Stimulated activated CD4-positive, alpha-beta T cell treated with anti-CD3 and anti-CD28 coated beads, TNF-alpha, amount 100 ng/mL, for 24 hours (primary cell): ENCODE measurements at places on chromosomes 2 and 18.

- no peak for DNase-seq
Observed at GRCh38 chr2:165408186-165408585, 61.3 kb upstream of the CSRNP3 start.

- DNase-seq: no peak
Observed at GRCh38 chr18:67589325-67589724, 72.8 kb upstream of the DSEL start.

DNA sequence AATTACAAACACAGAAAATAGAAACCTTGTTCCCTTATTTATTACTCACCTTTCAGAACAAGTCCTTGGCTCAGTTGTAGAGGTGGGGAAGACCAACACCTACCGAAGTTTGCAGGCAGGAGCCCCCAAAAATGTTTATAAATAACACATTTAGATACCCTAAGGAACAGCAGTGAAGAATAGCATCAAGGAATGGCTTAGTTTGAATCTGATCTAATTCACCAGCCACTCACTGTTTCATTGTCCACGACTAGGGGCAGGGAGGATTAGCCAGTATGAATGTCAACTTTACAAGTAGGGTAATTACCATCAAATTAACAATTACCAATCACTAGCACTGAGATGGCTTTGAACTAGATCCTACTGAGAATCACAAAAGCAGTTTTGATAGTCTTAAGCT is 65.4 kb downstream of the PRPF40A start:
- DNase-seq: no peak

GRCh38 chr2:201406077-201406662 is 45.1 kb downstream of the TRAK2 start:
- no peak for DNase-seq

- DNase-seq: no peak
Observed at GRCh38 chr2:42566025-42566424, 2.4 kb upstream of the MTA3 start.

DNA sequence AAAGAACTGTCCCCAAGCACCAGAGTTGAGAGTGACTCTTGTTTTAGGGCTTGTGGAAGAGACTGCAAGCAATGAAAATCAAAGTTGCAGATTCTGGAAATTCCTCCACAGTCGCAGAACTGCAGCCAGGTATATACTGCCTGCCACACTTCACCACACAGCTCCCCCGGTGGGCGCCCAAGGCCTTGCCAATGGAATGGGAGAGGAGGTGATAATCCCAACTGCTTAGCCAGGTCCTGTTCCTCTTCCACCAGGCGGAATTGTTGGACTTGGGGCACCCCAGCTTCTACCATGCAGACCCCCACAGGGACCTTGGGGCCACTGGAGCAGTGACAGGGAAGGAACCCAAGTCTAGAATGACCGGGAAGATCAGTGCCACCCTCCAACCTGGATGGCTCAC is 4.8 kb upstream of the PDIA6 start:
- no peak for DNase-seq

DNA sequence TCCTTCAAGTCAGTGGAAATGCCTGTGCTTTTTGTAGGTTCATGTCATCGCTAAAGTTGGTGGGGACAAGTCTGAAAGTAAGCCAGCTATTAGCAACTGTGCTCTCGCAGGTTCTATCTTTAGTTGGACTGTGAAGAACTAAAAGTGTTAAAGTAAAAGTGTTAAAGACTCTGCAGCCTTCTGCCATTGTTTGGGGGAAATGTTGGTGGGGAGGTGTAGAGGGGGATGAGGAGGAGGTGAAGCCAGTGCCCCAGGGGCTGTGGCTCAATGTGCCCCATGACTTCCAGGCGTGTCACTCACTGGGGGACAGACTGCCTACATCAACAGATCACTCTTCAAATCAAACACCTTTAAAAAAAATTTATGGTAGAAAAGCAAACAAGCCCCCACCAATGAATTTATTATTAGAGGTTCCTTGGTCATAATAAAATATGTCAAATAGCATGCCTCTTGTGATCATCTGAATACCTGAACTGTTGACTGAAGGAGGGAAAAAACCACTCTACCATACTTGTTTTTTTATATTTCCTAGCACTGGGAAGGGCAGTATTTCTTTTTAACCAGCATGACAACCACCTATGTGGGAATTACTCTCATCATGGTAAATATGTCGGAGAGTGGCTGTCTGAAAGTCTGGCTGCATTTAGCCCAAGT is 19.3 kb downstream of the TGFA start:
- no peak for DNase-seq

DNA sequence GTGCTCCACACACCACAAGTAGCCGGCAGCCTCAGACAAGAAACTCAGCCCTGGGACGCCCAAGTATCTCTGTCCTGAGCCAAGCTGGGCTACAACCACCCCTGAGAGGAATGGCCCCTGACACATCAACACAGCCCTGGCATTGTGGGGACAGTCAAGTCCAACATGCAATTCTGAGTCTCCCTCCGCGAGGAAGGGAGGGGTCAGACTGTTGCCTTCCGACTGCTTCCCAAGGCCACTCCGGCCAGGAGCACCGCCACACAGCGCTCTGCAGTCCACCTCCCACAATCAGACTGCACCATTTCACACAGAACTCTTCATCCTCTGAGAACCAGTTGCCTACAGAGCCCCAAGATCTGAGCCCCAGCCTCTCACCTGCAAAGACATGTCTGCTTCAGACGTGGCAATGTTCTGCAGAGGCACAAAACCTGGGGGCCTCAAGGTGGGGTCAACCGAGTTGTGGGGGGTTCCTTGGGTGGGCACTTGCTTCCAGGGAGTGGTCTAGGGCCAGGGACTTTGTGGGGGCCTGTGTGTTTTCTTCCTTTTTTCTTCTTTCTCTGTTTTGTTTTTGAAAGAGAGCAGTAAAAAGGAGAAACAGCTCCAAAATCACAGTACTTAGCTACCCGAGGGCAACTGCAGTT is 76.7 kb upstream of the SALL3 start:
- DNase-seq: no peak

- no peak for DNase-seq
Observed at GRCh38 chr2:241541564-241542277, 16.8 kb upstream of the BOK start.

GRCh38 chr2:184312970-184313369 is 285.4 kb upstream of the ZNF804A start:
- no peak for DNase-seq

DNA sequence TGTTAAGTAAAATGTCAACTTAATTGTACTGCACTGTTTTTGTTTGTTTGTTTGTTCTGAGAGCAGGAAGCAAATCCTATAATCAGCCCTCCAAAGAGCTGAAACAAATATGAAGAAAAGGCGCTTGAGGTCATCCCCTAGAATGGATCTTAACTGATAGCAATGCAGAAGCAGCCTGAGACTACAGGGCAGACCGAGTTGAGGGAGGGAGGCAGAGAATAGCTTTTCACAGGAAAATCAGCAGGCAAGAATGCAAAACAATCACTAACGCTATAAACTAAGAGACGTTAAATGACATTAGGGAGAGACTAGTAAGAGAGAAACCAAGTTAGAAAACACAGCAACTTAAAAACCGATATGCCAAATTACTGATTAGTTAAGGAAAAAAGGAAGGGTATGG is 37.2 kb downstream of the GALNT1 start:
- no peak for DNase-seq

DNA sequence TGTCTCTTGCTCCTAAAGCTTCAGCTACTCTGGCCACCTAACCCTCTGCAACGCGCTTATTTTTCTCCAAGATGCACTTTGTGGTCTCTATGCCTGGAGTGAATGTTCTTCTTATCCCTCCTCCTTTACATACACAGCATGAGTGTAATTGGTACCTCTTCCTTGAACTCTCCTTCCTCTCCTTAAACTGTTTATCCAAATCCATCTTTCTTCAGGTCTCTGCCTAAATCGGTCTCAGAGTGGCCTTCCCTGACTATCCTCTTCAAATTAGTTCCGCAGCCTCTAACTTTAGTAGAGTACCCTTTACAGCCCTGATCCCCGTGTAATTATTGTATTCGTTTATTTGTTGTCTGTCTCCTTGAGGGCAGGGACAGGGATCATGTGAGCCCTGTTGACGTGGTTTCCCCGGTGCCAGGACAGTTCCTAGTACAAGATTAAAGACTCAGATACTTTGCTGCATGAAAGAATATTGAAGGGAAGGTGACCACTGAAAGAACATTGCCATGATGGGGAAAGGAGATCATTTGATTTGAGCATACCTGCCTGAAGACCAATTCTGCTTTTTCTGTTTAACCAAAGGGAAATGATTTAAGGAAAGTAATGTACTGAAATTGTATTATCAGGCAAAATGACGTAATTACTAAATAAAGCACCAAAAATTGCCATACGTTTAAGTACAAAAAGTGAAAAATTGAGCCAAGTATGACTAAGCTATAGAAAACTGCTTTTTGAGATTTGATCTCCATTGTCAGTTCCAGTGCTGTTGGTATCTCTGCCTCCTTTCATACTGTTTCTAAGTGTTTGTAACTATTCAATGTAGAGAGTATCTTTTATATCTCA is 1.2 kb downstream of the CNOT9 start:
- DNase-seq: no peak

DNA sequence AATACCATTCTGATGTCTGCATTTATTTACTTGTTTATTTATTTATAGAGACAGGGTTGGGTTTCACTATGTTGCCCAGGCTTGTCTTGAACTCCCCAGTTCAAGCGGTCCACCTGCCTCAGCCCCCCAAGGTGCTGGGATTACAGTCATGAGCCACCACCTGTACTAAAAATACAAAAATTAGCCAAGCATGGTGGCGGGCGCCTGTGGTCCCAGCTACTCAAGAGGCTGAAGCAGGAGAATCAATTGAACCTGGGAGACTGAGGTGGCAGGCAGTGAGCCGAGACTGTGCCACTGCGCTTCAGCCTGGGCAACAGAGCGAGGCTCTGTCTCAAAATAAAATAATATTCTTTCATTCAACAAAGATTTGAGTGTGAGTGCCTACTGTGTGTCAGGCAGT is 2.0 kb upstream of the ATP8B1 start:
- no peak for DNase-seq

DNA sequence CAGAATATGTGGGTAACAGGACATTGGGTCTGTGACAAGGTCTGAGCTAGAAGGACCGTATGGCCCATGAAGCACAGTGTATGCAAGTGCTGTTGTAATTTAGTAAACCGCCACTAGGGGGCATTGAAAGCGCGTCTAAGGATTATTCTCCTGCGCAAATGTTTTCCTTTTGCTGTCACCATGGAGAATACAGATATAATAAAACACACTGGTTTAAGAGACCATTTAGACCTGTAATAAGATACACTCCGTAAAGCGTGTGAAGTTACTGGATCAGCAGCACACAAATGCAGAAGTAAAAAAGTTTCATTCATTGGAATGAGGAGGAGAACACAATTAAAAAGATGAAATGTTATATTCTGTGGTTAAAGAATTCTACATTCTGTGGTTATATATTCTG is 272.4 kb downstream of the AGAP1 start:
- peak; percentile 18 for DNase-seq

DNA sequence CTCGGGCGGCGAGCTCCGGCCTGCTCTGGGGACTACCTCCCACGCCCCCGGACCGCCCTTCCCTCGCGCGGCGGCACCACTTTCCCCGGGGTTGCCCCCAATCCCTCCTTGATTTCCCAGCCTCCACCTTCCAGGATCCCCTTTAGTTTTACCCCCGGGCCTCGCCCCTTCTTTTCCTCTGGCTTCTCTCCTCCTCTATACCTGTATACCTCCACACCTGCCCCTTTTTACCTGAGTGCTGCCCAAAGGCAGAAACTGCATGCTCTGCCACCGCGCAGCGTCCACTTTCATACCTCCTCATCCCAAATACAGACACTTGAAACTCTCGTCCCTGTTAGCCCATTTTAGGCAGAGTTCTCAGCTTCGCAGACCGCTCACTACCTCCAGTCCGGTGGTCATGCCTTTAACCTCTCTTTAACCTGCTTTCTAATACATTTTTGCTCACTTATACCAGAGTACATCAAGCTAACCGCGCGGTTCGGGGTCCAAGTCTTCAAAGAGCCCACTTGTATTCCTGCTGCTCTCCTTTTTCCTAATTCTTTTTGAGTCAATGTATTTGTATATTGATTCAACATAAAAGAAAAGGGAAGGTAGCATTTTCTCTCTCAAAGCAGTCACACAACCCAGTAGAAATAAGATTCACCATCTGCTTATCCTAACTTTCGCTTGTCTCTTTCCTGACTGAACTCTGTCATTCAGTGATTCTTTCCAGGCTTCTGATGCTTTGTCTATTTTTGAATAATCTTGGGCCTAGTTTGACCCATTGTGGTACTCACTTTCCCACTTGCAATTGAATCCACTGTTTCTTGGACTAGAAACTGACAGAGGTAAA is 901 bp downstream of the SPOPL start:
- DNase-seq: no peak

DNA sequence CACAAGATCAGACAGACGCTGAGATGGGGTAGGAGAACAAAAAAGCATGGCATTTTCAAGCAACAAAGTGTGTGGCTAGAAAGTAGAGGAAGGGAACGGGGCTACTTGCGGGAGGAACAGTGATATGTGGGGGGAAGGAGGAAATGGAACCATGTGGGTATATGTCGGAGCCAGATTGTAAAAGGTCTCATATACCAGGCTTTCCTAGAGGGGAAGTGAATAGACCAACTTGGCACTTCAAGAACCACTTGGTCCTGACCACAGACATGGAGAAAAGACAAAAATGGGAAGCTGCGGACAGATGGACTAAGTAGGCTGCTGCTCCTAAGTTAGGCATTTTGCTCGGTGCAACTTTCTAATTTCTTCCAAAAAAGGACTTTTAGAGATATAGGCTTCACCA is 196.0 kb downstream of the DCC start:
- DNase-seq: no peak

DNA sequence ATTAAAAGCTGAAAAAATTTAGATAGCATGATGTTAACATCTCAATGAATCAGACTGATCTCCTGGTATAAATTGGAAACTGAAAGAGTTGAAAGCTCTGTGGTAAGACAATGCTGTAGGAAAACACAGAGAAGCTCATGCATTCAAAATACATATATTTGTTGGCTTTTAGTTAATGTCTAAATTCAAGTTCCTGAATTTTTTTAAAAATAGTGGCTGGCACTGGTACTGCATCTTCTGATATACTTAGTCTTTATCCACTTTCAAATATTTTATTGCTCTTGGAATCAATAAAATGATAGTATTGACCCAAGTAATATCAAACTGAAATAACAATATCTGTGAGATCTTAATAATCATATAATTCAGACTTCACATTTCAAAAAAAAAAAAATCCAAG is 151.4 kb upstream of the FIGN start:
- DNase-seq: no peak

DNA sequence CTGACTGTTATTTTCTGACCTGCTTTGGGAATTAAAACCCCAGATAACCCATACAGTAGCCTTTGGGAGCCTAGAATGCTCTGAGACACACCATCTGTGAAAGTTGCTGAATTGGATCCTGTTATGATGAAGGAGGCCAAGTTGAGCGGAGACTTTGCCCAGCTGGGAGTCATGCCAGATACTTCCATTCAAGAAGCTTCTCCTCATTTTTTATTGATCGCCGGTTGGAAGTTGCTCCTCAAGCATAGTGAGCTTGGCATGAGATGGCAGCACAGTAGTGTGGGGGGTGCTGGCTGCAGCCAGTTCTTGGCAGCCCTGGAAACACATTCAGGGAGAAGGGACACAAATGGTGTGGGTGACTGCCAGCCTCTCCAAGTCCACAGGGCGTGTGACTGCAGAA is 270.7 kb upstream of the NRP2 start:
- no peak for DNase-seq

GRCh38 chr2:223095207-223095606 is 43.2 kb downstream of the KCNE4 start:
- no peak for DNase-seq

GRCh38 chr2:186281726-186282125 is 204.3 kb upstream of the ZC3H15 start:
- no peak for DNase-seq

- no peak for DNase-seq
Observed at GRCh38 chr2:47297767-47298425, 105.1 kb upstream of the MSH2 start.
